ENCODE measurements at places on chromosomes 6 and 20.

- DNase-seq = no peak
These were observed 3.0 kb downstream of the VARS2 start for GRCh38 chr6:30917041-30917440.

- DNase-seq = no peak
These were observed 109.6 kb downstream of the MANEA start for GRCh38 chr6:95686895-95687294.

DNA sequence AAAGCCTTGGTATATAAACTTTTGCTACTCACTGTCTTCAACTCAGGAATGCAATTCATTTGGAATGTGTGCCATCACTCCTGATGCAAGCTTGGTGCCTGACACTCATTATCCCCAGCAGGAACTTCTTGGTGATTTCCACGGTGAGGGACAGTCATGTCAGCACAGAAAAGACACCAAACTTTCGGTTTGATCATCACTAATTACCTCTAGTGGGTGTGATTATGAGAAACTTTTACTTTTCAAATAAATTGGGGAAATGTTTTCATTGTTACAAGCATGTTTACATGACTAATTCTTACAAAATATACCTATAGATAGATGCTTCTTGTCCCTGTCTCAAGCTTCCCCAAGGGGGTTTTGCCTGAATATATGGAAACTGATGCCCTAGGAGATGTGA is 40.9 kb downstream of the RPP40 start:
- DNase-seq = no peak

GRCh38 chr6:80339421-80339820 is 232.9 kb downstream of the BCKDHB start:
- no peak for DNase-seq

GRCh38 chr20:53896041-53896440 is 174.4 kb downstream of the BCAS1 start:
- no peak for DNase-seq

- DNase-seq = no peak
These were observed 23.5 kb upstream of the CCN6 start for GRCh38 chr6:112030206-112030960.

GRCh38 chr20:12198281-12198680 is 280.6 kb downstream of the BTBD3 start:
- no peak for DNase-seq

DNA sequence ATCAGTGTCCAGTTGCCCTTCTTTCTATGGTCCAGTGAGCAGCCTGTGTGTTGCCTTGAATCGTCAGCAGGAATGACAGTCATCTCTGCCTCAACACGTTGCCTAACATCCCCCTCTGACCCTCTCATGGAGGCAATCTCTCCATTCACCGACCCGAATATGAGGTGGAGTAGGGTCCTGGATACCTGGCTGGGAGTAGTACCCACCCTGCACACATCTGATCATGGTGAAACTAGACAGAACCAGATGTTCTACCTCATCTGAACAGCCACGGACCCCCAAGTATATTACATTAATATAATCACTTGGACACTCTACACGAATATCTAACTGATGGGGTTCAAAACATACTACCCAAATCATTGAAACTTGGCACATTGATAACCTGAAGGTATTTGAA is 77.0 kb upstream of the COL21A1 start:
- DNase-seq = no peak

DNA sequence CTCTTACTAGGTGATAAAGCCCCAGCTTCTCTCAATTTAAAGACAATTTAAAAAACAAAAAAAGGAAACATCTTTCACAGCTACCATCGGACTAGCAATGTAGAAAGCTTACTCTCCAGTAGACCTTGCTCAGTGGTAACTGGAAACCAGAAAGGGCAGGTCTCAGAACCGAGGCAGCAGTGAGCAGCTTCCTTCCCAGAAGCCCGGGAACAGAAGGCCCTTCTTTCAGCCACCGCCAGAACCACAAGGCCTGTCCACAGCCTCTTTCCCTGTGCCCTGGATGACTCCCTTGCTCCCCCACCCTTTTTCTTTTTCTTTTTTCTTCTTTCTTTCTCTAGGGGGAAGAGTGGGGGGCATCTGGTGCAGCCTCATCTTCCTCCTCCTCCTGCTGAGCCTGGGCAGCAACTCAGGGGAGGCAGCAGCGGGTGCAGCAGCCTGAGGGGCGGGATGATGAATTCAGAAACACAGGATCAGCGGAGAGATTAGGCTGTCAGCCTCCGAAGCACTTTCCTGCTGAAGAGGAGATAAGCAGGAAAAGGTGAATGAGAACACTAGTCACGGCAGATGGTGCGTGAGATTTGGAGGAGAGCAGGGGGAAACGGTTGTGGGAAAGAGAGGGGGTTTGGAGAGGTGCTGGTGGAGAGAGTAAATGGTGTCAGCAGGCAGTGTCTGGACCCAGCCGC is 158.5 kb downstream of the ID4 start:
- DNase-seq = no peak

Measured in CD4-positive, alpha-beta T cell (primary cell).